WTC11 (cell line): ENCODE measurements at places on chromosomes 7 and 10.

GRCh38 chr7:151231080-151231479, 1.2 kb upstream of the CHPF2 start:
- DNase-seq, result no peak

- no peak for DNase-seq
Measured at GRCh38 chr10:33520223-33520622, 185.8 kb upstream of the NRP1 start.

DNA sequence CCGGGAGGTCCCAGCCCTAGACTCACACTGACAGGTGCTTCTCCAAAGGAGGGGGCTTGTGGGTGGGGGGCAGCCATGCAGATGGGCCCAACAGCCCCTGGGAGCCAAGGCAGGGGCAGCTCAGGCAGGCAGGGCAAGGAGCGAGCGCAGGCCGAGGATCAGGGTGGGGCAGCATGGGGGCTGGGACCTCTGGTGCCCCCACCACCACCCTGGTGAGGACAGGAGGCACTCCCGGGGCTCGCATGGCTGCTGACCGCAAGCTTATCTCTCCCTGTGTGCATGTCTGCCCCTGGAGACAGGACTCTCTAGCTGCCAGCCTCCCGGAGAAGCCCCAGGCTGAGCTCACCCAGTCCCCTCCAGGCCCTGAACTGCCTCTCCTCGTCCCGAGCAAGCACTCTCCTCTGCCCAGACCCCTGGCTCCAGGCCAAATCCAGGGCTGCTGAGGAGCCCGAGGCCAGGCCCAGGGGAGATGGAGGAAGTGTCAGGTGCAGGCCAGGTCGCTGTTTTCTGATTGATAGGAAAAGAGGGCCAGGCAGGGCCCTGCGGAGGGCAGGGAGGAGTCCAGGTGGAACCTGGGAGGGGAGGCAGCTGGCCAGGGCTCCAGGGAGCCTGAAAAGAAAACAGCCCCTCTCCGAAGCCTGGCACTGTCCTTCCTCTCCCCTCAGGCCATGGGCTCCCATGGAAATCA, 39.0 kb downstream of the PDGFA start:
- peak; percentile 30 for DNase-seq

DNA sequence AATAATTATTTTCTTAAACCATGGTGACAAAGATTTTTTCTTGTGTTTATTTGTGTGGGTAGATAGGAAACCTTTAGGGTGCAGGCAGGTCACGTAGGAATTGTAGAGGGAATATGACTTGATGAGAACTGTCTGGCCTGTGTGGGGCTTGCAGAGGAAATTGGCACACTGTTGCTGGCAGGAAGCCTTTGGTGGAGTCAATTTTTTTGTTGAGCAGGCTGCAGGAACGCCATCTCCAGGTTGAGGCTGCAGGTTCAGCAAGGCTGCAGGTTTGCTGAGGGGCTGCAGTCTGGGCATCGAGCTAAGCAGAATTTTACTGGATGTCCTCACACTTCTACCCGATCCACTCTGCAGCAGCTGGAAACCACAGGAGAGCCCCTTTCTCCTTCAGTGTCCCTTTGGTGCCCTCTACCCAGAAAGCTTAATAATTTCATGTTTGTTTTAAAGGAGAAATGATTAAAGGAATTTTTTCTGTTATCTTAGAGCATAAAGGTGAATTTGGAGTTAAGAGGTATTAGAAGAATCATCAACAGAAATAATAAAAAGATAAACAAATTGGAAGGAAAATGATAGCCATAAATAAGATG, 37.0 kb downstream of the TBC1D12 start:
- peak; percentile 21 for DNase-seq

GRCh38 chr7:134547397-134548054, 1.4 kb upstream of the AKR1B15 start:
- peak; percentile 86 for DNase-seq

DNA sequence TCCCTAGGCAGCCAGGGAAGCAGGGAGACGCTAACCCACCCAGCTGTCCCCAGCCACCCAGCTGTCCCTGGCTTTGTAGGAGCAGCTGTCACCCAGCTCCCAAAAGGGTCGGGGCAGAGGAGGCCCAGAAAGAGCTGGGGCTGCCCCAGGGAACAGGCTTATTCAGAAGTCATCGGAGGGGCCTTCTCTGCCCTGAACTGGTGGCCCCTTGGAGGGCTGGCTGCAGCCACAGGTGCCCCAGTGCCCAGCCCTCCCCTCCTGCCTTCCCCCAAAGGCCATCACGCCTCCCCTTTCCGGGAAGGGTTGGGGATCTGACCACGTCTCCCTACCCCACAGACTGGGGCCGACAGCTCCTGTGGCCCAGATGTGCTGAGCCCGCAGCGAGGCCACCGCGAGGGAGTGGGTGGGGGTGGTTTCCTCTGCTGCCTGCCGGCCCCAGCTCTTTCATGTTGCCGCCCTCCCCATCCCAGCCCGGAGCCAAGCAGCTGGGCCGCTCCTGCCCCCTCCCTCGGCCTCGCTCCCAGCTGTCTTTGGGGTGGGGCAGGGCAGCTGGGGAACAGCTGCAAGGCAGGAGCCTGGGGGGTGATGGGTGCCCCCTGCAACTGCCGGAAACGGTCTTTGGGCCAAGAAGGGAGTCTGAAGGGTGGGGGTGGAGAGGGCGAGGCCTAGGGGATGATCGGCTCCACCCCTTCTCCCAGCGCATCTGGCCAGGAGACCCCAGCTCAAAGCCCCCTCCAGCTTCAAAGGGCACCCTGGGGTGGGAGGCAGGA, 16.8 kb downstream of the TRIM8 start:
- no peak for DNase-seq
